ENCODE measurements at places on chromosomes 4 and X.
A peak's percentile ranks its signal among the peaks of the same experiment; 100 is the strongest.

DNA sequence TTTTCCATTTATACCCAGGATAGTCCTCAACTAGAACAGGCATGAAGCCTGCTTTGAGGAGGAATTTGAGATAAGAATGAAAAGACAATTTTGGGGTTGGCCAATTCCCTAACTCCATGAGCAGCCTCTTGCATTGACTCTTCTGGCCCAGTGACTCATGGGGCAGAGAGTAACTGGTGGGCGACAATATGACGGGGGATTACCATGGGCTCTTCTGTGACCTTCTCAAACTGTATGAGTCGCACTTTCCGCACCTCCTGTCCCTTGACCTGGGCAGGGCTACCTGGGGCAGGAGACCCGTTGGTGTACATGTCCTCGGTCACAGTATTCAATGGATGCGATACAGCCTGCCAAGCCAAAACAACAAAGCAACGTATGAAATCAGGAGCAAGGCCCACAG is 13.3 kb downstream of the MPP1 start:
- DNase-seq = no peak

DNA sequence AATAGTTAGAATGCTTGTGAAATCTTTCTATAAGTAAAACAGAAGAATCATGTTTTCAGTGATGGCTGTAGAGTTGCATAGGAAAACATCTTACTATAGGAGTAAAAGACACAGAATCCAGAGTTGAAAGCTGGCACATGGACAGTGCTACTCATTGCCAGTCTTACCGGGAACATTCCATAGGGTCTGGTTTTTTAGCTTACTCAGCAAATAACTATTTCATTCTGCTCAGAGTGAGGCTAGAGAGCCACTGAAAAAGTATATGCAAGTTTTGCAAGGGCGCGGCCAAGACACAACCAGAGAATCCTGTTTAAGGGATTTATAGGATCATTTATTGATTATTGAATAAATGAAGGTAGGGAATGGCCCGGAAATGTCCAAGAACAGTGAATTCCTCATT is 60.3 kb downstream of the MTHFD2L start:
- no peak for DNase-seq

GRCh38 chr4:35836596-35836995 is 407.7 kb downstream of the ARAP2 start:
- no peak for DNase-seq

GRCh38 chr4:62168681-62169080 is 968.6 kb downstream of the ADGRL3 start:
- no peak for DNase-seq

GRCh38 chr4:6608758-6609414 is 31.6 kb upstream of the MRFAP1 start:
- no peak for DNase-seq

DNA sequence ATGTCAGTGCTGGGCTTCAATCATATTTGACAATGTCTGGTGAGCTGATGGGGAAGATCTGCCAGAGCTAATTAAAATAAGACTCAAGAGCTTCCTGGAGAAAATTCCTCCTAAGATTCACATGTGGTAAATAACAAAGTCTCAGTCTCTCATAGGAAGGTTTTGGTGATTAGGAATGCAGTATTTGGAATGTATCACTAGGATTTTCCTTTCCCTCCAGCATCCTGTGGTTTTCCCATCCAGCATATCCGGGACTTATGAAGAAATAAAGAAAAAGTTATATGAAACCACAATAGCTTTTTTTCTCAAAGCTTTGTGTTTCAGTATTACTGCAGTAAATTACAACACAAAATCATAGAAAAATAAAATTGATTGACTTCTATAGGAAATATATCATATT is 1597.1 kb downstream of the ADGRL3 start:
- DNase-seq = no peak

DNA sequence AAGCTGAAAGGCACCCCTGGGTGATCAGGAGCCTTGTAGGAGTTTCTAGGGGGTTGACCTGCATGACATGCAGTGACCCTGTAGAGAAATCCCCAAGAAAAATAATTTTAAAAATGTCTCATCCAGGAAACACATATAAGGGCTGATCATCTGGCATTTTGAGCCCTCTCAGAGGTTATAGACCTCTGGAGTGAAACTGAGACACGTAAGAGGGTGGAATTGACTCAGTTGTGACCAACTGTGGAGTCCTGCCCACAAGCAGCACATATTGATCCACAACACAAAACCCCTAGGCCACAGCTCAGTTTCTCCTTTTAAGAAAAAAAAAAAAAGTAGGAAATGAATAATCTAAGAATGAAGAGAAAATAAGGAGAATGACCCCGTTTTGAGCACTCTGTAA is 32.5 kb upstream of the MTMR8 start:
- DNase-seq = no peak

GRCh38 chr4:59838236-59838635 is 1361.9 kb upstream of the ADGRL3 start:
- DNase-seq = no peak

DNA sequence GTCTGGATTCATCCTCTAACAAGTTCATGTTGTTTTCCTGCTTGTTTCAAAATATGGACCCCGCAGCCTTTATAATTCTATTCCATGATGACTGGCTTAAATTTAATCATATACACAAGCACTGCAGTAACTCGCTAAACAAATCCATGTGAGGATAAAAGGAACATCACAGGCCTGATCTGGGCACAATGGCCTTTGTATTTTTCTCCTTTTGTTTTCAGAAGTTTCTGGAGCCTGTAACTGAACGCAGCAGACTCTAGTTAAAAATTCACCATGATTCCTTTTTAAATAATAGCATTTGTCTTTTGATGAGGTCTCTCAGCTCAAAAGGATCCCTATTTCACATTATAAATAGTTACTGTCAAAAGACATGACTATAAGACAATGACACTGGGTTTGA is 30.2 kb upstream of the TMEM184C start:
- no peak for DNase-seq

DNA sequence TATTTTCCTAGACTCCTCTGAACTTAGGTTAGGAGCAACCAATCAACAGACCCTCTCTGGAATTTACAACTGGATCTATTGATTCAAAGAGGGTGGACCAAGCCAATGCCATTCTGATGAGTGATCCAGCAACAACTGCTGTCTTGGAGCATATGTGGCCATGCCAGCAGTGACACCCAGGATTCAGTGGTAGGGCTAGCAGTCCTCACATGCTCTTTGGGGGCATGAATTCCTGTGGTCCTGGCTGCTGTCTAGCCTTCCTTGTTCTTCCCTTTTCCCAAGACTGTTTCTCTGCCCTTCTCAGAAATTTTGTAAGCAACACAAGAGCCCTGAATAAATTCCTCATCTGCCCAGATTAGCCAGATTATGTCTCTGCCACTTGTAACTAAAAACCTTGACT is 61.5 kb upstream of the GATB start:
- DNase-seq = no peak

- DNase-seq = no peak
Observed at GRCh38 chr4:123589301-123589700, 192.7 kb downstream of the SPRY1 start.

DNA sequence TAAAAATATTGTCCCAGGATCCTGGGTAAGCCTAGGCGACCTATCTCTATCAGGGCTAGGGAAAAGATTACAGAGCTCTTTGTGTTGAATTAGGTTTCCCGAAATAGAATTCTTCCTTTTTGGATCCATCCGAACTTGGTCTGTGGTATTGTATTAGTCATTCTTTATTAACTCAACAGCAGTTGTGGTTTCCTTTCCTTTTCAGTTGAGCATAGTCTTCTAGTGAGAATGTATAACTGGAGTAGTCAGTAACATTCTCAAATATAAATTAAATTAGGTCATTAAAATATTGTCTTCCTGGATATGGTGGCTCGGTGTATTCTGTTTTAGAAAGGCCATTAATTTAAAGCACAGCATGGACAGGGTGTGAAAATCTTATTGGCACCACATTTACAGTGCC is 520.4 kb downstream of the NLGN4X start:
- DNase-seq = no peak

DNA sequence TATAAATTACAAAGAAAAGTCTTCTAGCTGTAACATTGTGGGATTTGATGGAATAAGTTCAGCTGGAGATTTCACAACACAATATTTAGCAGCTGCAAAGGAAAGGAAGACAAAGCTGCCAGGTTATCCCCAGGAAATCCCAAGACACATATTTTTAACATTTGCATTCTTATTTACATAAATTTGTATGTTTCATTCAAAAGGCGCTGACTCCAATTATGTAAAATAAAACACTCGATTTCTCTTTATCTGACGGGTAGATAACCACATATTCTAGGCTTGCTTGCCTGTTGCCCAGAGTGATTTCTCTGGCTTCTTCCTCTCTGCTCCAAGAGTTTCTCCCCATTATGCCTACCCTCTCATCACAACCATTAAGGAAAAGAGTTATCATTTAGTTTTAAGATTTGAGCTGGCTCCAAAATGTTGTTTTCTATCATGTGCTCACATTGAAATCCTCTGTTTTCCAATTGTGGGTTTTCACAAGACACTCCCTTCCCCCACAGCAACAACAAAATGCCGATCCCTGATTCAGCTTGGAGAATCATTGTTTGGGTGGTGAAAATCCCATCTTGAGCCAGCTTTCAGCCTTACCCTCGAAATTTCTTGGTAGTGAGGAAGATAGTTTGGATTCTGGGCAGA is 128.2 kb upstream of the RASGEF1B start:
- no peak for DNase-seq

GRCh38 chr4:98203332-98204235 is 57.6 kb upstream of the RAP1GDS1 start:
- no peak for DNase-seq

DNA sequence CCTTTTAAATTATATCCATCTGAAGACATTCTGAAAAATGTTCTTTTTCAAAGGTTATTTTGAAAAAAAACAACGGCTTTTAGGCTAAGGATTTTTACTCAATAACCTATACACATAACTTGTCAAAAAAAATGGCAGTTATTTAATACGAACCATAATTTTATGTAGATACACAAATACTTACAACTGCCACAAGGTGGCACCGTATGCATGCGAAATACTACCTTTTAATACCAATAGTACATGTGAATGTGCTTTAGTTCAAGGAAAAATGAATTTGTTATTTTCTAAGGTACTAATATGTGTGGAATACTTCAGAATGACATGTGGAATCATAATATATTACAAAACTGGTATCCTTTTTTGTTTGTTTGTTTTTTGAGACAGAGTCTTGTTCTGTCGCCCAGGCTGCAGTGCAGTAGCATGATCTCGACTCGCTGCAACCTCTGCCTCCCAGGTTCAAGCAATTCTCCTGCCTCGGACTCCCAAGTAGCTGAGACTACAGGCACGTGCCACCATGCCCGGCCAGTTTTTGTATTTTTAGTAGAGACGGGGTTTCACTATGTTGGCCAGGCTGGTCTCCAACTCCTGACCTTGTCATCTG is 4.6 kb upstream of the MAD2L1 start:
- DNase-seq = no peak

DNA sequence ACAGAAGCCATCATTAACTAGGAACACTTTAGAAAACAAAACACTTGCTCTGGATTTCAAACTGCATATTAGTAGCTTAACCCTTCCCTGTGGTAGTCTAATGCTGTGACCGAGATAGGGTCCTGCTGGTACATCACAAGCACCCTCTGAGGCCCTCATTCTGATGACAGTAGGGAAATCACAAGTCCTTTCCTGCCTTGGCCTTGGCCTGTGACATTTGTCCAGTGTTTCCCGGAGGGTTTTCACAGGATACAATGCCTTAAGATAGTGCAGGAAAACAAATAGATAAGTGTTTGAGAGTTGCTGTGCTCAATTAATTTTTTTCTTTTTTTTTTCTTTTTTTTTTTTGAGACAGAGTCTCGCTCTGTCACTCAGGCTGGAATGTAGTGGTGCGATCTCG is 29.0 kb downstream of the SYAP1 start:
- DNase-seq = no peak

DNA sequence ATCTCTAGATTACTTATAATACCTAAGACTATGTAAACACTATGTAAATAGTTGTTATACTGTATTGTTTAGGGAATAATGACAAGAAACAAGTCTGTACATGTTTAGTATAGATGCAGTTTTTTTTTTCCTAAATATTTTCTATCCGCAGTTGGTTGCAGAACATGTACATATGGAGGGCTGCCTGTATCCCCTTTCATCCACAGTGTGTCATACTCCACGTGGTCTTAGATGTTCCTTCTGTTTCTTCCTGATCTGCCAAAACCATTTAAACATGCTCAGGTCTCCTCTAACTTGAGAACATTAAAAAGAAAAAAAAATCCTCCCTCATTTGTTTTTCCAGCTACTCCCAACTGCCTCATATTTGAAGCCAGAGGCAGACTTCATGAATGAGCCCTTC is 14.0 kb downstream of the OCIAD1 start:
- no peak for DNase-seq

GRCh38 chr4:82906469-82906868 is 5.9 kb downstream of the THAP9 start:
- no peak for DNase-seq

DNA sequence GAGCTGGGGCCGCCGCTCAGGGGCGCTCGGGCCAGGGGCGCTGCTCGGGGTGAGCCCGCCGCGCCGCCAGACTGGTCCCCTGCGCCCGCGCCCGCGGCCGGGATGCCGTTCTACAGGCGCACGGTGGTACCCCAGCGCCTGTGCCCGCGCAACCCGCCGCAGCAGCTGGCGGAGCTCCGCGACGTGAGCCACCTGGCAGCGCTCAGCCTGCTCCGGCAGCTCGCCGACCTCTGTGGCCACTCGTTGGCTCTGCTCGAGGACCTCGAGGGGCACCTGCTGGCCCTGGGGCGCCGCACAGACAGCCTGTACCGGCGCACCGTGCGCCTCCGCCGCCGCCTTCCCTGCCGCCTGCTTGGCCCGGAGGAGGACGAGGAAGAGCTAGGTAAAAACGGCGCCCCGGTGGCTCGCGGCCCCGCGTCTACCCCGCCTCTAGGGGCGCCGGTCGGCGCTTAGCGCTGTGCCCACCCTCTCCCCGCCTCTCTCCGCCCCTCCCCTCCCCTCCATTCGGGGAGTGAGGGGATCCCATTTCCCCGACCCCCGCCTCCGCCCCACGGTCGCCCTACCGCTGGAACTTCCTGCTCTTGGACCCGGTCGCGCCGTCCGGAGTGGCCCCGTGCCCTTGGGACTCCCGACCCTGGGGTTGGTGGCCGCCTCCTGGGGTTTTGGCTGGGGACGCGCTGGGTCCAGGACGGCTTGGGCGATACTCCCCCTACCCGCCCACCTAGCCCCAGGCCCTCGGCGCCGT is 513 bp downstream of the NHSL2 start:
- peak; percentile 1 for DNase-seq

- no peak for DNase-seq
Observed at GRCh38 chrX:50700921-50701320, 113.1 kb downstream of the SHROOM4 start.

- no peak for DNase-seq
Observed at GRCh38 chr4:8870647-8871416, 807 bp downstream of the HMX1 start.

DNA sequence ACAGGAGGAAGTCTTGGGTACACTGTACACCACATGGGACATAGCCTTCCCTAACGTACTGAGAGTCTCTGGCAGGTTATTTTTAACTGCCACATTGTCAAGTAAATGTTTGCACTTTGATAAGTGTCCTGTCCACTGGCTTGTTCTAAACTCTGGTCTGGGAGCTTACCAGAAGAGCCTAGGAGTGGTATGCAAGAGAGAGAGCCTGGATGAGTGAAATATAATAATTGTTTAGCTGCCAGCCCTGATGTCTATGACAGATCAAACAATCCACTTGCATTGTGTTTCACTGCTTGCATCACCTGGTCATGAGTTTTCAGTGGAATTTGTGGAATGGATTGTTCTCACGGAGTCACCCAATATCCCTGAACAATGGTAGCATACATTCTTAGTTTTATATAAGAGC is 91.6 kb downstream of the SHROOM3 start:
- DNase-seq = no peak
